Fibroblast of skin of right biceps (primary cell): ENCODE measurements at places on chromosomes 4 and X.

GRCh38 chr4:21467551-21467950 lies 481.0 kb downstream of the KCNIP4 start:
- DNase-seq = no peak

- DNase-seq = no peak
These were observed 36.1 kb upstream of the KLHL13 start for GRCh38 chrX:118152721-118153120.

- no peak for DNase-seq
These were observed 111.0 kb upstream of the PITX2 start for GRCh38 chr4:110733901-110734300.

- peak; percentile 71 for DNase-seq
These were observed 160.1 kb downstream of the RBMX2 start for GRCh38 chrX:130561930-130562329.

GRCh38 chr4:94412658-94413038 lies 39.1 kb upstream of the PDLIM5 start:
- peak; percentile 70 for DNase-seq

GRCh38 chr4:114595207-114595606 lies 3.4 kb upstream of the UGT8 start:
- DNase-seq = no peak

- DNase-seq = no peak
These were observed 151.7 kb upstream of the TBL1X start for GRCh38 chrX:9312922-9313867.

DNA sequence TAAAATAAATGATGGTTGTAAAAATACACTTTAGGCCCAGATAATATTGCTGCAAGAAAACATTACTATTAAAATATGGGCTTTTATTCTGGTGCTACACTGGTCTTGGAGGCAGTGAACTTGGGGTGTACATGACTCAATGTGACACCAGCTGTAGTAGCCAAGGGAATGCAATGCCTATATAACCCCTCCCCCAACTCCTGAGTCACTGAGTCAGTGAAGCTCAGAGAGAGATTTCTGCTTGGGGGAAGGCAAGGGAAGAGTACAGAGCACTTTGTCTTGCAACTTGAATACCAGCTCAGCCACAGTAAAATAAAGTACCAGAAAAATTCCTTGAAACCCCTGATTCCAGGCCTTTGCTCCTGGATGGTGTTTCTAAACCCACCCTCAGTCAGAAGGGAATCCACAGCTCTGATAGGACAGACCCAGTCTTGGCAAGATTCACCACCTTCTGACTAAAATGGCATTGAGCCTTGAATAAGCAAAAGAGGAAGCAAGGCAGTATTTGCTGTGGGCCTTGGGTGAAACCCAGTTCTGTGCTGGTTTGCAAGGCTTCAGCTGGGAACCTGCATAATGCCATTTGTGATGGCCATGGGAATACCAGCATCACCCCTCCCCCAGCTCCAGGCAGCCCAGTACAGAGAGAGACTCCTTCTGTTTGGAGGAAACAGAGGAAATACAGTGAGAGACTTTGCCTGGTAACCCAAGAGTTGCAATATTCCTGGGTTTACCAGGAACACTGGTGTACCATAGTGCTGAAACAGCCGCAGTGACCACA lies 209.9 kb downstream of the IQCM start:
- DNase-seq = peak; percentile 62

GRCh38 chr4:69832326-69833030 lies 27.5 kb downstream of the SULT1E1 start:
- no peak for DNase-seq

GRCh38 chrX:108268434-108269080 lies 169.7 kb downstream of the COL4A6 start:
- DNase-seq = no peak

DNA sequence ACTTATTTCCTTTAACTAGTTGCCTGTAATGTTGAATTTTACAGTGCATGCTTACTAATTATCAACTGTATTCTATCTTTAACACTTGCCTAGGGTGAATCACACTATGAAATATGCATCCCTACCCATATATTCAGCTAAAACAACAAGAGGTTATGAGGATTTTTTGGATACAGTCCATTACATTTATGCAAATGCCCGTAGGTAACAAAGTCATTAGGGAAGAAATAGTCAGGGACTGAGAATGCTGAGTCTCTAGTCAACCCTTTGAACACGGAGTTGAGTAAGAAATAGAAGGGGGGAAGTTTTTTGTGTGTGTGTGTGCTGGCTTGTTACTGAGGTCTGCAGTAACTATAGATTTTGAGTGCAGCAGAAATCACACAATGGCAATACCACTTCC lies 26.1 kb upstream of the CBLL2 start:
- DNase-seq = peak; percentile 89

DNA sequence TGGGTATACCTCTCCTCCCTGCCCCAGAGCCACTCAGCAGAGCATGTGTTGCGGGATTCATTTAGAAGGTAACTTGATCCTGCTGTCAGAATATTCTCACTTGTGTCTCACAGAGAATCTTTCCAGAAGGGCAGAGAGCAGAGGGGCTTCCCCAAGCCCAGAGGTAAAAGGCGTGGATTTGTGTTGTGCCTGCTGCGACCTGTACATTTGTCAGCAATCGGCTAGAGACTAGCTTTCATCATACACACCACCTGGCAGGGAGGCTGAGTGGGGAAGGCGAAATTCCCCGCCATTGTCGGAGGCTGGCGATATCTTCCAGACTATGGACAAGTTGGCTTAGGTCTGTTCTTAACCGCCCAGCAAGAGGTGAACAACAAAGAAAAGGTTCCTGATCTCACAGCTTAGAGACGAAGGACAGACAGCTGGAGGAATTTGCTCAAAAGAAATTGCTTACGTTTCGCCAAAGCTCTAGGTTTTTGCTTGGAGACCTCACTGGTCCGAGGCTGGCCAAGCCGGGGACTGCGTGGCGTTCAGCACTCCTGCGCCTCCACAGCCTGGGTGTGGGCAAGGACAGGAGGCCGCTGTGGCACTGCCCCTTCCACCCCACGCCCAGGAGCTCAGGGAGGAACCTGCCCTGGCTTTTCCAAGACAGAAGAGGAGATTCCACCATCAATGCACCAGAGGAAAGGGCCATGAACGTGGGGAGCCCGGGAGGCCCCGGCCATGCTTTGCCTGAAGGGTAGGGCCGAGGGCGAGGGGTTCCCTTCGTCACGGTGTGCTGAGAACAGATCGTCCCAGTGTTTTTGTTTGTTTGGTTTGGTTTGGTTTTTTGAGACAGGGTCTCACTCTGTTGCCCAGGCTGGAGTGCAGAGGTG lies 69.4 kb downstream of the DCTD start:
- DNase-seq = no peak

DNA sequence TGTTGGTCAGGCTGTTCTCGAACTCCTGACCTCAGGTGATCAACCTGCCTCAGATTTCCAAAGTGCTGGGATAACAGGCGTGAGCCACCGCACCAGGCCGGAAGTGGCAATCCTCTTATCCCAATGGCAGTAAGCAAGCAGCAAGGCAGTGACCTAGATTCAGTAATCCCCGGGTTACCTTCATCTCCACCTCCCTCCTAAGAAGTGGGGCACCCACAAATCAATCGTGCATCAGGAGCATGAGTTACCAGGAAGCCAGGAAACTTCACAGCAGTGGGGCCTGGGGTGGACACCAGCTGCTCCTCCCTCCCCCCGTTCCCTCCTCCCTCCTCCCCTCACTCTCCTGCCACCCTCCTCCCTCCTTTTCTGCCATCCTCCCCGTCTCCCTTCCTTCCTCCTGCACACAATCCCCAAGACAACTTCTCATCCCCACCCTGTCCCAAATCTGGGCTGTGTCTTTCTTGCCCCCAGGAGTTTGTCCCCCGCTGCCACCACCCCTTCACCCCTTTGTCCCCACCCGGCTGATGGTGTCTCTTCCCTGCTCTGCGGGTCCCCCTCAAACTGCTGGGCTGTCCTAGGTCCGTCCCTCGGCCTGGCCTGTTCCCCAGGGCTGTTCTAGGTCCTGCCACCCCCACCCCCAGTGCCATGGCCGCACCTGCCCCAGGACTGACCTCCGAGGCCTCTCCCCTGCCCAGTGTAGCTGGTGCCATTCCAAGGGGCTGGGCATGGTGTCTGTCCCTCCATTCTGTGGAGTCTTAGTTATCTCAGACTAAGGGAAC lies 2.2 kb downstream of the PDE6B start:
- no peak for DNase-seq

- no peak for DNase-seq
These were observed 55.4 kb upstream of the AADAT start for GRCh38 chr4:170145120-170145519.

GRCh38 chr4:153366486-153366885 lies 22.0 kb downstream of the MND1 start:
- no peak for DNase-seq

DNA sequence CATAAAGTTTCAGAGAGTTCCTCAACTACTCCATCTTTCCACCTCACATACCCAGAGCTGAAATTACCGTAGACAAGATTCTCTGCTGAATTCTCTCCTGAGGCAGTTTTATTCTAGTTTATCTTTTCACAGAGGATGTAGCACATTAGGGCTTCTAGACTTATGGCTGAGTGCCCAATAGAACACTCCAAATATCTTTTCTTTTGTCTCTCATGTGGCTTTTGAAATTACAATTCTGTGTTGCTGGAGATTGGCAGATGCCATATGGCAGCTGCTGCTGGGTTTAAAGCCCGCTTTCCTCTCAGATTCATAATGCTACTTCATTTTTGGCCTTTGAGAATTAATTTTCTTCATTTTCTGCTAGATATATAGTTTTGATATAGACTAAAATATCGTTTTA lies 107.6 kb upstream of the BANK1 start:
- DNase-seq = no peak

GRCh38 chrX:69429339-69430015 lies 74.6 kb upstream of the NALF2 start:
- no peak for DNase-seq

GRCh38 chr4:146852360-146852759 lies 93.3 kb downstream of the TTC29 start:
- no peak for DNase-seq

- peak; percentile 67 for DNase-seq
These were observed 49.5 kb downstream of the GK start for GRCh38 chrX:30702736-30703135.

- peak; percentile 3 for DNase-seq
These were observed 129.4 kb upstream of the SH3RF1 start for GRCh38 chr4:169399976-169400767.

GRCh38 chr4:10201381-10202223 lies 85.0 kb upstream of the WDR1 start:
- no peak for DNase-seq

GRCh38 chr4:3269105-3269927 lies 20.4 kb downstream of the MSANTD1 start:
- no peak for DNase-seq

DNA sequence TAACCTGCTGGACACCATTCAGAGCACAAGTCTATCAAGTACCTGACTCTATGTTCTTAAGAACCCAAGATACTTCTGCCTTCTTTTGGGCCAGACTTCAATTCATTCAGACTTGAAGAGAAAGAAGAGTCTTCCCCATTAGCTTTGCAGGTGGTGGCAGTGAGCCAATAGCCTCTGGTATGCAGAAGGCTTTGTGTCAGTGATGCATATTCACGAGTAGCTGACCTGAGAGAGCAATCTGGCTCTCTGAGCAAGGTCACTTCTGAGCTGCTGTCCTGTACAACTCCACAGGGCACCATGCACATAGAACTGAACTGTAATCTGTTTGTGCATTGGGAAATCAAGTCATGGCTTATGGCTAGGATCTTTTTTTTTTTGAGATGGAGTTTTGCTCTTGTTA lies 39.9 kb upstream of the SPINK2 start:
- peak; percentile 34 for DNase-seq

DNA sequence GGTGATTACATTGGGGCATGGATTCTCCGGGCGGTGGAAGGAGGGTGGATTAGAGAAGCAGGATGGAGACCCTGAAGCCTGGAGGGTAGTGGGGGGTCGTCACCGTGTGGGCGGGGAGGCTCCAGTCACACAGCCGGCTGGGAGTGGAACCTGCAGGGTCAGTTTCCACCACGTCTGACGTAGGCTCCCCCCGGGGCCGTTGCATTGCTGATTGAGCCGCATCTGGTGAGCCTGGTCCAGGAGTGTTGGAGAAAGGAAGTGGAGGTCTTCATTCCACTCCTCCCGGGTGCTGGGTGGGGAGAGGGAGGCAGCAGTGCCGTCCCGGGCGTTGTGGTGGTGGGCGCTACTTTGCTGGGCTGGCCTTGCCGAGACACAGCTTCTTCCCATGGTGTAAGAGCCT lies 28.1 kb downstream of the TBC1D14 start:
- no peak for DNase-seq

- no peak for DNase-seq
These were observed 162.4 kb upstream of the FMR1 start for GRCh38 chrX:147749308-147749707.

DNA sequence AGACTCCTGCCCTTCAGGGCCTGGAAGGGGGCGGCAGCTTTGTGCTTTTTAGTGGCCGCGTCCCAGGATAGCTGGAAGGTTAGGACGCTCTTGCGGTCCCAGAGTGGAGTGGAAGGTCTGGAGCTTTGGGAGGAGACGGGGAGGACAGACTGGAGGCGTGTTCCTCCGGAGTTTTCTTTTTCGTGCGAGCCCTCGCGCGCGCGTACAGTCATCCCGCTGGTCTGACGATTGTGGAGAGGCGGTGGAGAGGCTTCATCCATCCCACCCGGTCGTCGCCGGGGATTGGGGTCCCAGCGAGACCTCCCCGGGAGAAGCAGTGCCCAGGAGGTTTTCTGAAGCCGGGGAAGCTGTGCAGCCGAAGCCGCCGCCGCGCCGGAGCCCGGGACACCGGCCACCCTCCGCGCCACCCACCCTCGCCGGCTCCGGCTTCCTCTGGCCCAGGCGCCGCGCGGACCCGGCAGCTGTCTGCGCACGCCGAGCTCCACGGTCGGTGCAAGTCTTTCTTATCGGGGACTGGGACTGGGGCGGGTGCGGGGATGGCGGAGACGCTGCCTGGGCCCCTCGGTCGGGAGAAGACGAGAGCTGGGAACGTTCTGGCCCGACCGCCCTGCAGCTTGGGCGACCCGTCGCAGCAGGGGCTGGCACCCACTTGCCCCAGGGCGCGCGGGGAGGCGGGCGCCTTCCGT lies at the start of gene EDNRA:
TSS of gene EDNRA (plus strand) at position 207 of the 686 bp plus-strand sequence. CDS start 4,585 bp downstream, outside the sequence.
- DNase-seq = peak; percentile 67

- no peak for DNase-seq
These were observed 313.4 kb downstream of the TENM3 start for GRCh38 chr4:182556580-182556979.

DNA sequence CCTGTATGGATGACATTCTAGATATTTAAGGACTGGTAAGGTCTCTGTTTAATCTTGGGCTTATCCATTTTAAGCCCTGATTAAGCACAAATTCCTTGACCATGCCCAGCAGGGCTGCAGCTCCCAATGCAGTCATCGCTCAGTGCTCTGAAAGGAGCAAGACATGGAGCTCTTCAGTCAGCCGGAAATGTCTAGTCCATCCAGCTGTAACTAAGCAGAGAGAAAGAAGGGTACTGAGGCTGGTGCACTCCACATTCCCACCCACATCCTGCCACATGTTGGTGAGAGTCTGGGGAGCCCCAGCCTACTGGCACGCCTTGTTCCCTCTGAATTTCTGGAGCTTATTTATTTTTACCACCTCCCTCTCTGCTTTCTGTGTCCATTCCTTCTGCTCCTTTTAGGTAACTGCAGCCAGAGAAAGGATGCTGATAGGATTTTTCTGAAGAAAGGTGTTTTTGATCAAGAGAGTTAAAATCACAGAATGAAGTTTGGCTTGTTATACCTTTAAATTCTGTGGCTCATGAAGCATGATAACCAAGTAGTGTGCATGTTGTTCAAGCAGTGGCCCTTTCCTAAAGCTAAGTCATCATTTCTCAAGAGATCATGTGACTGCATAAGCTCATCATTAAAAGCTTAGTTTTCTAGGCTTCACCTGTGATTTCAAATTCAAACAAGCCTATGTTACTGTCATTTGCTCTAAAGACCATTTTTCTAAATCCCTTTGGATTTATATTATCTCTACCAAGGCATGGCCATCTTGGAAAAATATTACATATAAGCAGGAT lies 74.0 kb downstream of the GALNT7 start:
- DNase-seq = no peak
